CMK (cell line): ENCODE measurements at places on chromosomes 1 and 21.

DNA sequence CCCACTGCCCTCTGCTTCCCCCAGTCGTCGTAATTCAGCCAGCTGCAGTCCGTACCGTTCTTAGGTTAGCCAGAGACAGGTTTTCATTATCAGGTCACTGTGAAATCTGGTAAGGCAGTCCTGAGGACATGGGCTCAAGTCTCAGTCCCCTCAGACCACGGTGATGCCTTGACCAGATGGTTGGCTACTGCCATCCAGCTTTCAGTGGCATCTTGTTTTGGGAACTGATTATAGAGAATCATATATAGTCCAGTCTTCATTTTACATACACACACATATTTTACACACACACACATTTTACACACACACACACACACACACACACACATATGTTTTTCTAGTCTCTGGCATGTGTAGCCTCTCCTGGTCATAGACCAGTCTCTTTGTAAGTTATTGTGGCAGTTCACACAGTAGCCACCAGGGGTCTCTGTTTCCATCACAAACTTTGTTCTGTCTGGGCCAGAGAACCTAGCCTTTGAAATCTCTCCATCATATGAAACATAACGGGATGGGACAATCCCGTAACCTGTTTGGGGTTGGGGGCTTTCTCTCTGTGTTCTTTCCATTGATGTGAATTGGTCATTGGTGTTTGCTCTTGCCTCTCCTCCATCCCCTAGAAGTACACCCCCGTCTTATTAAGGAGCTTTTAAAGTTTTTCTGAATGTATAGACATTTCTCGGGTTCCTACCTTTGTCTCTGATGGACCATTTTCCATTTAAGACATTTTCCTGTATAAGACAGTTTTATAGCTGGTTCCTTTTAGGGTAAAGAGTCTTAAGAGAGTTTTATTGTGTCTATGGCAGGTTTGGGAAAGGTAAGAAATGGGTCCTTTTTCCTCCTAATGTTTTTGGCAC lies 8.4 kb upstream of the IKBKE start:
- DNase-seq, result peak; percentile 52

GRCh38 chr1:64623750-64624191 lies 121.1 kb upstream of the RAVER2 start:
- no peak for DNase-seq

DNA sequence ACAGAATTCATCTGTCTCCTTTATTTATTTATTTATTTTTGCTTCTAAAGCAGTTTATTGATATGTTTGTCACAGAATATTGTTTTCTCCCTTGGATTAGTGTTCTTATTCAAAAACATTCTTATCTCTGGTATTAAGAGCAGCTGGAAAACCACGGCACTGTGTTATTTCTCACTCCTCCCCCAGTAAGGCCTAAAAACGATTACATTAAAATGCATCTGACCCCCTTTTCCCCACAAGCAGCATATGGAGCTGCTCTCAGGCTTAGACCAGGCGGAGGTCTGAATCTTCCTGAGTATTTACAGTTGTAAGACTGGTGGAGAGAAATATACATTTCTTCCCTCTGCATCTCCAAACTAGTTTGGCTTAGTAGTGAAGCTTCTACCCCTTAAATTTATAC lies 86.8 kb downstream of the HLX start:
- DNase-seq, result no peak

- no peak for DNase-seq
Measured at GRCh38 chr21:41759926-41760325, 6.9 kb downstream of the RIPK4 start.

- DNase-seq, result no peak
Measured at GRCh38 chr1:32353431-32353830, 8.9 kb downstream of the FAM229A start.

- no peak for DNase-seq
Measured at GRCh38 chr1:162716123-162716522, 74.4 kb upstream of the HSD17B7 start.

DNA sequence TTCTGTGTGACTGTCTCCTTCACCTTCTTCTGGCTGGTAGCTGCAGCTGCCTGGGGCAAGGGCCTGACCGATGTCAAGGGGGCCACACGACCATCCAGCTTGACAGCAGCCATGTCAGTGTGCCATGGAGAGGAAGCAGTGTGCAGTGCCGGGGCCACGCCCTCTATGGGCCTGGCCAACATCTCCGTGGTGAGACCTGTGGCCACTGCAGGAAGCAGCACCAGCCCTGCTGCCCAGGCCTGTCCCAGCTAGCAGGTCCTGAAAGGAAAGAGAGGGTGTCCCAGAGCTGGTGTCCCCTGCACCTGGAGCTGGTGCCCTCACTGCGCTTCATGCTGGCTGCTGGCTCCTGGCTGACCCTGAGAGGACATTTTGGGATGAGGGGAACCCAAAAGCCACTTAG lies 5.9 kb upstream of the ATXN7L2 start:
- DNase-seq, result peak; percentile 53

DNA sequence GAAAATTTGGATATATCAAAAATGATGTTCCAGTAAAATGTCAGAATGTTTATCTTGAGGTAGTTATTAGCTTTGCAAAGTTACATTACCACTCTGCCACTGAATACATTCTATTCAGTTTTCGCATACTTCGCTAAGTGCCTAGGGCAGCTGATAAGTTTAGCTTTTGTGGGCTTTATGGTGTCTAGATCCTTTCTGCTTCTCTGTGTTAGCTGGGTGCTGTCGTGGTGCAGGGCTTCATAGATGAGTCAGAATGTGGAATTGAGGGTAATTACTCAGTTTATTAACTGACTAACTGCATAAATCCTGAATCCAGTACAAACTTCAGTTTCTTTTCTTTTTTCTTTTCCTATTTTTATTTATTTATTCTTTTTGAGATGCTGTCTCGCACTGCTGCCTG lies 21.5 kb downstream of the NCAM2 start:
- no peak for DNase-seq

DNA sequence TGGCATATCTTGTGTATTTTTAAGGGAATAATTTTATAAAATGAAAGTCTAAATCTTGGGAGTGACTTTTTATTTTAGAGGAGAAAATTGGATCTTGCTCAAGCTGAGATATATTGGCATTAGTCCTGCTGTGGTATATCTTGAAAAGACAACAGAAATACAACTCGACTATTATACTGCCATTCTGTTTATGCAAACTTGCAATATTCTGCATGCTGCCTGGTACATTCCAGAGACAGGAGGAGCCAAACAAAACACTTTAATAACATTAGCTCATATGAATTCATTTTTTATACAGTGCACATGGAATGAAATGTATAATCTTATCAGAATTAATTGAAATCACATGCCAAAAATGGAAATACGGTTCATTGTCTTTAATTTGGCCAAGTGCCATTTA lies 176.0 kb upstream of the NRIP1 start:
- DNase-seq, result no peak

DNA sequence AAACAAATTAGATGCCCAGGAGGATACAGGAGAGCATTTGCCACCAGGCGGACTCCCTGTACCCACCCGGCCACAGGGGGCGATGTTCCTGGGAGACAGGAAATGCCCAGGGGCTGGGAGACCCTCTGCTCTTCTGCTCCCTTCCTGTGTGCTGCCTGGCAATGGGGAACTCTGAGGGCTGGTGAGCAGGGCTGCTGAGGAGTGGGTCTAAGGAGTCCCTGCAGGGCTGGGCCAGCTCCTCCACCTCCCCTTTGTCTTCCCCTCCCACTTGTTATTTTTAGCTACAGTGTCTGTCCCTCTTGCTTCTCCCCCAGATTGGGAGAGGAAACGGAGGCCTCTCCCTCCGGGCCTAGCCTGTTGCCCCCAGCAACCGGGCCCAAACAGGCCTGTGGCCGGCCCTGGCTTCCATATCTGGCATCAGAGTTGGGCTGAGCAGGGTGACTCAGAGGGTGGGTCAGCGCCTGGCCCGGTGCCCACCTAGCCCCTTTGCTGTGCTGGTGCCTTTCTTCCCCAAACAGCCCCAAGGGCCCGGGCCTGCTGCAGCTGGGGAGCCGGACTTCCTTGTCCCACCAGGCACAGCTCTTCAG lies 11.6 kb downstream of the LMNA start:
- peak; percentile 74 for DNase-seq

GRCh38 chr1:49995734-49996133 lies 28.0 kb downstream of the AGBL4 start:
- DNase-seq, result no peak

DNA sequence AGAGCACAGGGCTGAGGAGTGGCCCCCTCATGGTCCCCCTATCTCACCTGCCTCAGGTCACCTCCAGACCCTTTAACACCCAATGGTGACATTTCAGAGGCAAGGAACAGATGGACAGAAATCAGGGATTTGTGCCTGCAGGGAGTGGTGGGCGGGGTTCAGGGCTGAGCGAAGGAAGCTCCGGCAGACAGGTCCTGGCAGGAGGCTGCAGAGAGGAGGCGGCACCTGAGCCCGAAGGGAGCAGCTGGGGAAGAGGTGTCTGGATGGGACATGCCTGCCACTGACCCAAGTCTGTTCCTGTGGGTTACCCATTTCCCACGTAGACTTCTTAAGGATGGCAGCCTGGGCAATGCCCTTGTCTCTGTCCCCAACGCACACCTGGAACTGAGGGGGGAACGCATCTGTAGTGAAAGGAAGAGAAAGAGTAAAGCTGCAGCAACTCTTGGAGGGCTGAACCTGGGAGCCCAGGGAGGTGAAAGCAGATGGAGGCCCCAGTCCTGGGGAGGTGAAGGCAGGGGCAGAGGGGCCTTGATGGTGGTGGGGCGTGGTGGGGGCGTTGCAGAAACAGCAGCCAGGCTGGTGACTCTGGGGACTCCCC lies 61.6 kb upstream of the ADARB1 start:
- no peak for DNase-seq

DNA sequence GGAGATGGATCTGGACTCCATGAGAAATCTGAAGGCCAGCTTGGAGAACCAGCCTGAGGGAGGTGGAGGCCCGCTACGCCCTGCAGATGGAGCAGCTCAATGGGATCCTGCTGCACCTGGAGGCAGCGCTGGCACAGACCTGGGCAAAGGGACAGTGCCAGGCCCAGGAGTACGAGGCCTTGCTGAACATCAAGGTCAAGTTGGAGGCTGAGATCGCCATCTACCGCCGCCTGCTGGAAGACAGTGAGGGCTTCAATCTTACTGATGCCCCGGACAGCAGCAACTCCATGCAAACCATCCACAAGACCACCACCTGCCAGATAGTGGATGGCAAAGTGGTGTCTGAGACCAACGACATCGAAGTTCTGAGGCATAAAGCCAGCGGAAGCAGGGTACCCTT lies 601.5 kb upstream of the ZP4 start:
- no peak for DNase-seq

GRCh38 chr1:6899621-6900020 lies 114.4 kb downstream of the CAMTA1 start:
- no peak for DNase-seq

DNA sequence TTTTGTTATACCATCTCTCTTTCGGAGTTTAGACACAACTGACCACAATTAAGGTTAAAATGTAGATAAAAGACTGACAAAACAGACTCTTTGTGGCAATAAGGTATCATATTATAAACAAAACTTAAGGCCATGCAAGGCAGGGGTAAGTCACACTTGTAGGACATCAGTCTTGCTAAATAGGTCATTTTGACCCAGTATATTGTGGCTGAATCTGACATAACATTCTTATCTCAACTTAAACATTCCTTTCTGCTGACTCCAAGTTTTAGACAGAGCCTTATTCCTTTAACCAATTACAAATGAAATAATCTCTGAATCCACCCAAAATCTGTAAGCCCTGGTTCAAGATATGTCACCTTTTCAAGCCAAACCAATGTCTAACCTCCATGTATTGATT lies 733.4 kb upstream of the B3GALT2 start:
- DNase-seq, result no peak

- no peak for DNase-seq
Measured at GRCh38 chr1:184533915-184534314, 147.1 kb downstream of the C1orf21 start.

GRCh38 chr1:101008229-101008834 lies 17.3 kb downstream of the DPH5 start:
- DNase-seq, result no peak

DNA sequence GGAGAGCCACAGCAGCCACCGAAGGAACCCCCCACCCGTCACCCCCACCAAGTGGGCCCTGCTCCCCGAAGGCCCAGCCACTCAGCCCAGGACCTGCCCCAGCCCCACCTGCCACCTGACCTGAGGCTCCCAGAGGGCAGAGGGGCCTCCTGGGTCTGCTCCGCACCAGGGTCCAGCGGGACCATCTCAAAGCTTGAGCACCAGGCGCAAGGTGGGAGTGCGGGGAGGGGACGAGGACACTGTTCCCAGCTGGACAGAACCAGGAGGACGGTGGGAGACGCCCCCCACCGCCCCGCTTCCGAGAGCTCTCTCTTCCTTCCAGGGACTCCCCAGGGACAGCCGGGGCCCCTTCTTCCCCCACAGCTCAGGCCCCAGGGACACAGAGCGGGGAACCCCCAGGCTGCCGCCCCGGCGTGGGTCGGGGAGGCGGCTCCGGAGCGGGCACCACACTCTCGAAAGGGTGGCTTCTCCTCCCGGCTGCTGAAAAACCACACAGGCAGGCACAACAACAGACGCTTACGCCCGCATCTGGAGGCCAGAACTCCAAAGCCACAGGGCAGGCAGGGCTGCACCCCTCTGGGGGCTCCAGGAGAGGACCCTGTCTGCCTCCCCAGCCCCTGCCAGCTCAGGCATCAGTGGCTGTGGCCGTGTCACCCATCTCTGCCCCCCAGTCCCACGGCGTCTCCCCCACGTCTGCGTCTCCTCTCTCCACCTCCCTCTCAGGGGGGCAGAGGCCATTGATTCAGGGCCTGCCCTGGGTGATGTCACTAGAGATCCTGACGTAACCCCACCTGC lies 1.9 kb upstream of the TTLL10 start:
- DNase-seq, result no peak

DNA sequence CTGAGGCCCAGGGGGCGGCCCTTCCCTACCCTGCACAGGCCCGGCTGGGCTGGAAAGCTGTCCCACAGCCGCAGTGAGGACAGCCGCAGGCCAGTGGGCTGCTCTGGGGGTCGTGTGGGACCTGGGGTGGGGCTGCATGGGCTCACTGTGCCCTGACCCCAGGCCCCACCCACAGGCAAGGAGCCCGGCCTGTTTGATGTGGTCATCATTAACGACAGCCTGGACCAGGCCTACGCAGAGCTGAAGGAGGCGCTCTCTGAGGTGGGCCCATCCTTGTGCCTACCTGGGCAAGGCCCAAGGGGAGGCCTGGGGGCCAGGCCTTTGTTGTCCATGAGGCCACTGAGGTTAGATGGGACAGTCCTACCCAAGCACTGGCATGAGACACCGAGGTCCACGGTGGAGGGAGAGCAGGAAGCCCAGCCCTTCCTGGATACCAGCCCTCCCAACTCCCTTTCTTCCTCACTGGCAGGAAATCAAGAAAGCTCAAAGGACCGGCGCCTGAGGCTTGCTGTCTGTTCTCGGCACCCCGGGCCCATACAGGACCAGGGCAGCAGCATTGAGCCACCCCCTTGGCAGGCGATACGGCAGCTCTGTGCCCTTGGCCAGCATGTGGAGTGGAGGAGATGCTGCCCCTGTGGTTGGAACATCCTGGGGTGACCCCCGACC lies 1.4 kb upstream of the GJC2 start:
- DNase-seq, result no peak

DNA sequence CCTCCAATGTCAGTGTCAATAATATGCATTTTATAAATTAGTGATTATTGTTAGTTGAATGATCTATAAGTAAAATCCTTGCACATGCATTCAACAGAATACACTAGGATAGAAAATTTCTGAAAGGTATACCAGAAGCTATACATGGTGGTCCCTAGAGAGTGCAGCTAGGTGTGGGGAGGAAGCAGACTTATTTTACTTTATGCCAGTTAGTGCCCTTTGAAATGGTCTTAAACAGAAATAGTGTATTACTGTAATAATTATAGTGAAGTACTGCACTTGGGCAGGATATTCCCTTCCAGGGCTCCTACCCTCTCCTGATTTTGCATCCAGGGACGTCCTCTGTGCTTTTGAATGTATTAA lies 23.2 kb upstream of the WDR26 start:
- DNase-seq, result no peak

GRCh38 chr1:44359234-44359935 lies 4.3 kb upstream of the ERI3 start:
- no peak for DNase-seq
